ENCODE measurements at places on chromosomes 12 and 14.

DNA sequence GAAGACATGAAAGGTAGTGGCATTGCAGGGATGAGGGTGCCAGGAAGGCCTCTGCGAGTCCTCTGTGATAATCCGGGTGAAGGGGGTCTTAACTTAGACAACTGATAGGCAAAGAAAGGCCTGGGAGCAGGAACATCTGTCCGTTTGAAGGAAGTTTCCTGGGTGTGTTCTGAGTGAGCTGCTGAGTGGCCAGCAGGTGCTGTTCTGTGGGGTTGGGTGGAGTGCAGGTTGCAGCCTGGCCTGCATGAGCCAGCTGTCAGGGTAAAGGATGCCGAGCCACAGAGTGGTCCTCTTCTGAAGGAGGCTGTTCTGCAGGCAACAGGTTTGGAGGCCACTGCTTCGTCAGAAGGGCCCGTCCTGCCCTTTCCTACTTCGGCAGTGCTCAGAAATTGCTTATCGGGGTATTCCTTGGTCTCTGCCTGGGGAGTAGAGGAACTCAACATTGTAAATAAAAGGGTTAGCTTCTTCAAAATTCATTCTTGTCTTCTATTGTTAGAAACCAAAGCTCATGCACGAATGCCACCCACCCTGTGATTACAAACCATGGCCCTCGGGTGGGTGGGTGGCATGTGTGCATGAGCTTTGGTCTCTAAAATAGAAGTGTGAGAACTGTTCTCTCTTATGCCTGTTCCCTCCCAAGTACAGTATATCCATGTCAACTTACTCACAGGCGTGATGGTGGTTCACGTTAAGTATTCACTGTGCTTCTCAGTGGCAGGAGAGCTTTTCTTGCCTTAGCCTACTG is 118.9 kb downstream of the CHST11 start:
- DNase-seq: no peak

- DNase-seq: no peak
These were observed 26.6 kb upstream of the GALNT9 start for GRCh38 chr12:132355742-132356681.

- DNase-seq: no peak
These were observed 372.6 kb downstream of the BCL11B start for GRCh38 chr14:98899441-98899840.

DNA sequence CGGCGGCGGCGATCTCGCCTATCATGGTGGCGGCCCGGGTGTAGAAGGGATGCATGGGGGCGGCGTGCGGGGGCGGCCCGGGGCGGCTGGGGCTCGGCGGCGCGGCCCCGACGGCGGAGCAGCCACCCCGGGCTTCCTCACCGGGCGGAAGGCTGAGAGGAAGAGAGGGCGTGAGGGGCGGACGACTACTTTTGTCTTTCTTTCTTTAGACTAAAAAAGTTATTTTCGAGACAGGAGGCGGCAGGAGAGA is 240 bp downstream of the BTG1 start:
- no peak for DNase-seq

- DNase-seq: no peak
These were observed 630.0 kb upstream of the LMO3 start for GRCh38 chr12:17235996-17236395.

GRCh38 chr12:51636986-51637385 is 46.0 kb downstream of the SCN8A start:
- DNase-seq: no peak

DNA sequence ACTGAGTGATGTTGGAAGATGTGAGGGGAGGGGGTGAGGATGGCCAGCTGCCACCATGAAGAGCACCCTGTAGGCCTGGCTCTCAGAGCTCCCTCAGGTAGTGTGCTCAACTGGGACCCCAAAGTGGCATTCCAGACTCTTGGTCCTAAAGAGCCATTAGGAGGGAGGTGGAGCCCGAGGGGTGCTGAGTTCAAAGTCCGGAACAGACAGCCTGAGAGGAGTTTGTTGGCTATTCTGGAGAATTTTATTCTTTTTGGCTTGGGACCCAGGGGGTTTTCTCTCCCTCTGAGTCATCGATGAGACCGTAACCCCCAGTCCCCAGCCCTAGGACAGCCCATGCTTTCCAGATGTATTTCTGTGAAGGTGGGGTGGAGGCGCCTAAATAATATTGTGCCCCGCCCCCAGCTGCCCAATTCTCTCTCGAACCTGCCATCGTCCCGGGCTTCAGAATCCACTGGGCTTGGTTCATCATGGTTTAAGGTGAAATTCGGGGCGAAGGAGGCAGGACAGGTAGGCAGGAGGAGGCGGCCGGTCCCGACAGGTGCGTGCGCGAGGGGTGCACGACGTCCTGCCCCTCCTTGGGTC is 690 bp upstream of the RBP5 start:
- no peak for DNase-seq

GRCh38 chr12:18135086-18135485 is 45.1 kb upstream of the RERGL start:
- DNase-seq: no peak

GRCh38 chr14:33993246-33993645 is 42.4 kb upstream of the EGLN3 start:
- no peak for DNase-seq

GRCh38 chr12:96810057-96810456 is 97.0 kb upstream of the NEDD1 start:
- DNase-seq: no peak

DNA sequence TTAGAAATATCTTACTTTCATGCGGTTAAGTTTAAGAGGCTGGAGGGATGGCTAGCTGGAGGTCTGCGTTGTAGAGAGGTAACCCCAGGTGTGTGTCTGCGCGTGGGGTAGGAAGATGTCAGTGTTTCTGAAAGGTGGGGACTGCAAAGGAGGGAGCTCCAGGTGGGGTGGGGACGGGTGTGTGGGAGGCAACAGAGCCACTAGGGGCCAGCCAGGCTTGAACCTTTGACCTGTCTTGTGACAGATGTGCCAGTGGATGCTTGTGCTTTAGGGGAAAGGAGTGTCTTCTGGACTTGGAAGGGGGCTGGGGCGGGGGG is 841 bp downstream of the GLI1 start:
- DNase-seq: no peak

- no peak for DNase-seq
These were observed 684.5 kb downstream of the C12orf50 start for GRCh38 chr12:87344699-87345098.

- no peak for DNase-seq
These were observed 29.0 kb downstream of the TESC start for GRCh38 chr12:117069926-117070900.

DNA sequence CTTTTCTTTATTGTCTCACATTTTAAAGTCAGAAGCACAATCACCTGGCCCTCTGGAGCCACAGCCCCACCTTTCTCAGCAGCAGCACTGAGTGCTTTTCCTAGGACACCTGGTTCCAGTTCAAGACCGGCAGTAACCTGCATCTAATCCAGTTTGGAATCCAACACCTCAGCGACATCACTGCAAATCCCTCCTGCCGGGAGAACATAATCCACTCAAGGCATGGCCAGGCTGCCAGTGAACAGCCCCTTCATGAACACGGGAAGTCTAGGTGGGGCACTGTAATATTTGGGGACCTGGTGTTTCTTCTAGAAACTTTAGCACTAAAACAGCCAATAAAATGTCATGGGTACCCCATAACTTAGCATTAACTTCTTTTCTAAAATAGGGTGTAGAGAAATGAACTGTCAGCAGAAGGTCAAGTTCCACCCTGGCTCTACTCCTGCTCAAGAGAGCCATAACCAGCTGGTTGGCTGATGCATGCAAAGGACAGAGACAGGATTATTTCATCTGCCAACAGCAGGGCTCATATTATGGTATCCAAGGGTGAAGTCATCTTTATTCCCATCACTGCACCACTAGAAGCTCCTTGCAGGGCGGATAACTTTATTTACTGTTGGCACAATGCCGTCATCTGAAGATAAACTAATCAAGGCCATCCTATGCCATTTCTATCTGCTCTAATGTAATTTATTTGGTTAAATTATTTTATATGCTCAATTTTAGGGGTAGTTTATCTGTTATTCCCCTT is 76.7 kb downstream of the TTC7B start:
- DNase-seq: no peak

DNA sequence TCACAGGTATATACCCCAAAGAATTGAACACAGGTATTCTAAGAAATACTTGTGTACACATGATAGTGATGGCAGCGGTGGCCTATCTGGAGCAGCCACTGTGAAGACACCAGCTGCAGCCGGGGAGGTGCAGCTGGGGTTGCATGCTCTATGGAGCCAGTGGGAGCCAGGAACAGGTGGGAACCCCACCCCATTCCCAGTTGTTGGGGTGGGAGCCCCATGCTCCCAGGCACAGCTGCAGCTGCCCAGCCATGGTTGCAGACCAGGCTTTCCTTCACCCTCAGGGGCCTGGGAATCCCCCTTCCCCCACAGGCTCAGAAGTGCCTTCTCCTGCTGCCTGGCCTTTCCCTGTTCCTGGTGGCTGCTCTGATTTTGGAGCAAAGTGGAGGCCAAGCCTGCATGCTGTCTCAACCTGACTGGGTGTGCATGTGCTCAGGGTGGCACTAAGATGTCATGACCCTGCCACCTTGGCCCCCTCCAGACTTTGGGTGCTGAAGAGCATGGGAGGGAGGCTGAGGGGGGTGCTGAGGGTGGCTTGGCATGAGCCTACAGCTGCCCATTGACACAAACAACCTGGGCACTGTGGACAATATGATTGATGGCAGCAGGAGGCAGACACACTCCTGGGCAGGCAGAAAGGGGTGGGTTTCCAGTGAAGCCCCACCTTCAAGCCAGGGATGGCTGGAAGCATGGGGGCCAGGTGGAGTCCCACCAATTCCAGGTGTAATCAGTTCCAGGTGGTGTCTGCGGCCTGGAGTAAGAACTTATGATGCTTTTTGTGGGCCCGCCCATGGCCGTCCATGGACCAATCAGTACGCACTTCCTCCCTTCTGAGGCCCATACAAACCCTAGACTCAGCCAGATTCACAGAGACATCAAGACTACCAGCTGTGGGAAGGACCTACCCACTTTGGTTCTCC is 234.7 kb downstream of the ADGRD1 start:
- no peak for DNase-seq

DNA sequence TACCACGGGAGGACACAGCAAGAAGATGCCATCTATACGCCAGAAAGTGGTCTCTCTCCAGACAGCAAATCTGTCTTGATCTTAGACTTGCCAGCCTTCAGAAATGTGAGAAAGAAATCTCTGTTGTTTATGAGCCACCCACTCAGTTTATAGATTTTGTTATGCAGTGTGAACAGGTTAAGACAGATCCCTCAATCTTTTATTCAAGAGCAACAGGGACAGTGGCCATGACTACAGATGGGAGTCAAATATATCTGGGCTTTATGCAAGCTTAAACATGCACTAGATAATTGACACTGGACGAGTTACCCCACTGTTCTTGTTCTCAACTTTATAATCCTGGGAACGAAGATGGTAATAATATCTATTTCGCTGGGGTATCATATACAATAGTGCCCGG is 288.7 kb downstream of the RPAP3 start:
- DNase-seq: no peak

DNA sequence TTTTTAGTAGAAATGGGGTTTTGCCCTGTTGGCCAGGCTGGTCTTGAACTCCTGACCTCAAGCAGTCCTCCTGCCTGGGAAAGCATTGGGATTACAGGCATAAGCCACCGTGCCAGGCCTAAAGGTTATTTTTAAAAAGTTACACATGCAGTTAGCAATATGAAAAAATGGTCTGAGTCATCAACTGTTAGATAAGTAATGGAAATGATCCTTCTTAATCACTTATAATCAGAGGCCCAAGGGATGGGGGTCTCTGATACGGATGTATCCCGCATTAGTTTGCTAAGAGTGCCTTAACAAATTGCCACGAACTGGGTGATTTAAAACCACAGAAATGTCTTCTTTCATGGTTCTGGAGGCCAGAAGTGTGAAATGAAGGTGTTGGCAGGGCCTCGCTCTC is 54.1 kb upstream of the FERMT2 start:
- DNase-seq: no peak

DNA sequence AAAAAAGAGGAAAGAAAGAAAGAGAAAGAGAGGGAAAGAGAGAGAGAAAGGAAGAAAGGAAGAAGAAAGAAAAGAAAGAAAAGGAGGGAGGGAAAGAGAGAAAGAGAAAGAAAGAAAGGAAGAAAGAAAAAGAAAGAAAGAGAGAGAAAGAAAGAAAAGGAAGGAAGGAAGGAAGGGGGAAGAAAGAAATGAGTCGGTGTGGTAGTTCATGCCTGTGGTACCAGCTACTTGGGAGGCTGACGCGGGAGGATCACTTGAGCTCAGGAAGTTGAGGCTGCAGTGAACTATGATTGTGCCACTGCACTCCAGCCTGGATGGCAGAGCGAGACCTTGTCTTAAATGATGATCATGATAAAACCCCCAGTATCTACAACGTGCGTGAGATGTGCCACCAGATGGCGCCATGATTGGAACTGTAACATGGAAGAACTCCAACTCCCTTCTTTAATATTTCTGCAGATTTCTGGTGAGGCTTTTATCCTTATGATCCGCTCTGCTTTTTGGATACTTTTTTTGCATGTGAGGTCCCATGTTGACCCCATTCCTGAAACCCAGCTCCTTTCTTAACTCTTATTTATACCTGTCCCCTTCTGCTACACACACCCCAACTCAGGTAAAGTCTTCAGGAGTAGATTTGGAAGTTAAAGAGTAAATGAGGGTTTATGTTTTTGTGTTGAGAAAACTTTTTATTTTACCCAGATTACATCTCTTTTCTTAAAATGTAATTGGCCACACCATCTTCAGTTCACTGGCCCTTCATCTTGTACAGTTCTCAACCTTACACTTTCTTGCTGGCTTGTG is 25.6 kb downstream of the RNASE10 start:
- peak; percentile 88 for DNase-seq

DNA sequence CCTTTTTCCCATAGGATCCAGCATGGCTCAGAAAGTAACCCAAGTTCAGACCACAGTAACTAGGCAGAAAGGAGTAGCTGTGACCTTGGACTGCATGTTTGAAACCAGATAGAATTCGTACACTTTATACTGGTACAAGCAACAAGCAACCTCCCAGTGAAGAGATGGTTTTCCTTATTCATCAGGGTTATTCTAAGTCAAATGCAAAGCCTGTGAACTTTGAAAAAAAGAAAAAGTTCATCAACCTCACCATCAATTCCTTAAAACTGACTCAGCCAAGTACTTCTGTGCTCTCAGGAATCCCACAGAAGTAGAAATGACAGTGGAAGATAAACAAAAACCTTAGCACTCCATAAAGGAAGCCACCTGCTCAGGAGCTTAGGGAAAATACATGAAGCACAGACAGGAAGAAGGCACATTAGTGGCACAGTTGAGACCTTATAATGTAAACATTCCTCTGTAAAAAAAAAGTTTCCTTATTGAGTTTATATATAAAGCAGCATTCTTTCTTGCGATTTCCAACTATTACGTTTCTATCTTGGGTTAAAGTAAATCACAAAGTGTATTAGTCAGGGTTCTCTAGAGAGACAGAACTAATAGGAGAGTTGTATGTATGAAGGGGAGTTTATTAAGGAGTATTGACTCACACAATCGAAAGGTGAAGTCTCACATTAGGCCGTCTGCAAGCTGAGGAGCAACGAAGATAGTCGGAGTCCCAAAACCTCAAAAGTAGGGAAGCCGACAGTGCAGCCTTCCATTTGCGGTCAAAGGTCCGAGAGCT is 398.4 kb downstream of the DAD1 start:
- DNase-seq: no peak

DNA sequence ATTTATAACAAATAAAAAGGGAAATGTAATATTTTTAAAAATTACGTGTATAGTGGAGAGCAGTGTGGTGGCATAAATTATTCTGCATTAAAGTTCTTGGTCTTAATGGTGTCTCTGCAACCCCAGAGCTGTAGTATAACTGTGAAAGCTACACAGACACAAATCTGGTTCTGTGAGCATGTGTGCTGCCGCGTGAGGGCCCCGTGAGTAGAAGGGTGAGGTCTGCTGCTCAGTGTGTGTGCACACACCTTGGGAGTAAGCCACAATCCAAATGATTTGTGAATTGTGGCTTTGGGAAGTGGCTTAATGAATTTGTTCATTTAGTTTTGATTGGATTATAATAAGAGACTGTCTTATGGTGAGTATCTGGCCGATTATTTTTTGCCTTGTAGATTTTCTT is 16.8 kb downstream of the PELI2 start:
- no peak for DNase-seq
